Lung microvascular endothelial cell (primary cell): ENCODE measurements at places on chromosomes 2 and 18. TPM values are rescaled to one million over a fixed set of nuclear protein-coding genes. Genes with fewer than 3 reads are reported as not detected.

The RAB17 gene
- total RNA-seq = 10.9 and 12.6 TPM in 2 replicates

The ITGB6 gene
- not detected in 2 replicates for total RNA-seq

The MAT2A gene
- 74.1 and 108 TPM in 2 replicates for total RNA-seq

The NT5C1B gene
- not detected in 2 replicates for total RNA-seq

The CNTNAP5 gene
- not detected in 2 replicates for total RNA-seq

The ELOA2 gene
- not detected in 2 replicates for total RNA-seq

The VWA3B gene
- total RNA-seq = not detected in 2 replicates

The BUB1 gene
- 3.4 and 13.9 TPM in 2 replicates for total RNA-seq

The SCN9A gene
- total RNA-seq = under 0.01 and 0.22 TPM in 2 replicates

The REG3G gene
- not detected in 2 replicates for total RNA-seq

The DYNAP gene
- not detected in 2 replicates for total RNA-seq

The SGO2 gene
- total RNA-seq = 2.0 and 3.3 TPM in 2 replicates

The TM4SF20 gene
- not detected in 2 replicates for total RNA-seq
